Left hindlimb (tissue), 1 donor: ENCODE measurements at places on chromosomes 12 and 14.

DNA sequence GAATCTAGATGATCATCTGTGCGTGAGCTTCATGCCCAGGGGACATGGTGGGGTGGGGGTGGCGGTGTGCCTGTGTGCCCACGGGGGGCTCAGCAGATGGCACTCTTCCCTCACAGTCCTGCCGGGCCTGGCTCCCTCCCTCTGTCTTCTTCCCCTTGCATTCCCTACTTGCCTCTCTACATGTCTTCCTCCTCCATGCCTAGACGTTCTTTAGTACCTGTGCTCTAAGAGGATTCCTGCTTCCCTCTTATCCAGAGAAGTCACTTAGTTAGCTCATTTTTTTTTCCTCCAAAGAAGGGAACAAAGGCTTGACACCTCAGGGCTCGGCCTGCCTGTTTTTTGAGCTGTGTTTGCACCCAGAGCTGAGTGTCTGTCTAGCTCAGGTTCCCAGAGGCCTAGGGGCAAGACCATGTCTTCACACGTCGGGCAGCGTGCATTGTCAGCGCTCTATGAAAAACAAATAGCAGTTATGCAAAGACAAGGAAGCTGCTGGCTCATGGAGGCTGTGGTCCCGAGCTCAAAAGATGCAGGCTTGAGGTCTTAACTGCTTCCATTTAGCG, 48.8 kb downstream of the NINJ2 start:
- DNase-seq, result no peak

- DNase-seq, result no peak
Observed at GRCh38 chr12:10190558-10191388, 11.9 kb downstream of the TMEM52B start.

DNA sequence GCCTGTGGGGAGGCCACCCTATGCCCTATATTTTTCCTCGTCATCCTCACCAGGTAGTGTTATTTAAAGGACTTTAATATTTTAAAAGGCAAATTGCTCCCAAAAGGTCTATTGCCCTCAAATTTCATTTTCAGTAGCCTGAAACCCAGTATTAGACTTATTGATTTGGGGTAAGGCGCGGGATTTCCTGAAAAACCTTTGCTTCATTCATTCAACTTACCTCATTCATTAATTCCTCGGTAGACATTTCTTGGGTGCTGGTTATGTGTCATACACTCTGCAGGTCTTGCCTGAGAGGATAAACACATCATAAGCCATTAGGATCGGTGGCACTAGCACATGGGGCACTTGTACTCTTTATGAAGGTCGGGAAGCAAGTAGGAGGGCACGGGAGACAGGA, 99.2 kb downstream of the ARF6 start:
- DNase-seq, result no peak

DNA sequence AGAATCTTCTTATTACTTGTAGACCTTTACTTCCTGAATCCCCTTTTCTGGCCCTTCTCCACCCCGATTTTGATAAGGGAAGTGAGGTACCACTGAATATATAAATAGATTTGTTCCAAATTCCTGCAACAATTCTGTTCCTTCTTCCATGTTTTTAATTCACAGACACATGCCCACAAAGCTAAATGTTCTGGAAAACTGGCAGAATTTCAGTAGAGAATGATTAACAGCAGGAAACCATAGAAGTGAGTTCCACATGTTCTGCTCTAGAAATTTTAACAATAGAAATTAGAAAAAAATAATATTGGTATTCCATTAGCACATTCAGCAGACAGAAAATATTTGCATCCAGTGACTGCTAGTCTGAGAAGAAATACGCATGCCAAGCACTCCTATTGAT, 139.6 kb downstream of the SLC2A13 start:
- DNase-seq, result no peak

DNA sequence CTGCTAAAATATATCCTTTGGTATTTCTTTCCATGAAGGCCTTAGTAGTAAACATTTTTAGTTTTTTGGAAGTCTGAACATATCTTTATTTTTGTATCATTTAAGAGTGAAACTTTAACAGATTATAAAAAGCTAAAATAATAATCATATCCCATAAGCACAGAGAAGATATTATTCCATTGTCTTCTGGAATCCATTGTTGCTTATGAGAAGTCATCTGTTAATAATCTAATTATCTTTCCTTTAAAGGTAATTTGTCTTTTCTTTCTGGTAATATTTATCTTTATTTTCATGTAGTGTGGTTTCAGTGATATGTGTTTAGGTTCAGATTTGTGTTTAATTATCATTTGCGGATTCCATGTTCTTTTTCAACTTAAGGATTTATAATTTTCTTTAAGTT, 261.7 kb downstream of the MSRB3 start:
- no peak for DNase-seq

GRCh38 chr14:22379727-22380126, 209.3 kb downstream of the DAD1 start:
- no peak for DNase-seq

GRCh38 chr12:132495629-132496357, 5.8 kb downstream of the FBRSL1 start:
- no peak for DNase-seq
